Eye (tissue), 1 donor: ENCODE measurements at places on chromosomes 5 and 9.
A peak's percentile ranks its signal among the peaks of the same experiment; 100 is the strongest.

DNA sequence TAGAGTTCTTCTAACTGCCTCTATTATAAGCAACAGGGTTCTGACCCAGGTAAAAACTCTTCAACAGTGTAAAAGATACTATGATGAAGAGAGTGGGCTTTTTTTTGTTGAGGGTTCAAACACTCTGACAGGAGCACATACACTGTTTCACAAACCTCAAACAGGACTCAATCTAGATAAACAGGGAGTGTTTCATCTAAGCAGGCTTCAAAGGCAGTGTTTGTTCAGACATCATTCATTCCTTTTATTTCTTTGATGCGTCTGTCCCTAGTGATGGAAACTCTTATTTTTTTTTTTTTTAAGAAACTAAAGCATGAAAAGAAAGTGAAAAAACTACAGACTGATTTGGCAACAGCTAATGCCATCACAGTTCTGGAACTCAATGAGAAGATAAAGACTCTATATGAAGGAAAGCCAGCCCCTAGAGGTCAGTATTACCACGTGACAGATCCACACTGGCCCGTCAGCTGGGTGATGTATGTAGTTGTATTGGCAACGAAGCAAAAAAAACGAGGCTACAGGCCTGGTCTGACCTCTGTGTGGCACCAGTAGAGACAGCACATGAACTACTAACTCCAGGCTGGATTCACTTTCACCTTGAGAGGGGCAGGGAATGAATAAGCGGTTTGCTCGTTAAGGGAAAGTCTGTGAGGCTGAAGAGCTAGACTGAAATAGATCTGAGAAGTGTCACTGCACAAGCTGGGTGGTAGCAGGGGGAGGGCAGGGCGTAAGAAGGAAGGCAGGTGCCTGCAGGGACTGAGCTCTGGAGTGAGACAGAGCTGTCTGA lies 172.2 kb downstream of the CCDC192 start:
- DNase-seq, result peak; percentile 89

DNA sequence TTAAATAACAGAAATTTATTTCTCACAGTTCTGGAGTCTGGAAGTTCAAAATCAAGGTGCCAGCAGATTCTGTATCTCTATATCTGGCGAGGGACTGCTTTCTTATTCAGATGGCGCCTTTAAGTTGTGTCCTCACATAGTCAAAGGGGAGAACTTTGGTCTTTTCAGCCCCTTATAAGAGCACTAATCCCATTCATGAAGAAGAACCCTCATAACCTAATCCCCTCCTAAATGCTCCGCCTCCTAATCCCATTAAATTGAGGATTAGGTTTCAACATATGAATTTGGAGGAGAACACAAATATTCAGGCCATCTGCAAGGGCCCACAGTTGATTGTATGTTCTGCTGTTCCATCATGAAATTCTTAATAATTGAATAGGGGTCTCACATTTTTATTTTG lies 10.8 kb upstream of the CCDC152 start:
- DNase-seq, result no peak

DNA sequence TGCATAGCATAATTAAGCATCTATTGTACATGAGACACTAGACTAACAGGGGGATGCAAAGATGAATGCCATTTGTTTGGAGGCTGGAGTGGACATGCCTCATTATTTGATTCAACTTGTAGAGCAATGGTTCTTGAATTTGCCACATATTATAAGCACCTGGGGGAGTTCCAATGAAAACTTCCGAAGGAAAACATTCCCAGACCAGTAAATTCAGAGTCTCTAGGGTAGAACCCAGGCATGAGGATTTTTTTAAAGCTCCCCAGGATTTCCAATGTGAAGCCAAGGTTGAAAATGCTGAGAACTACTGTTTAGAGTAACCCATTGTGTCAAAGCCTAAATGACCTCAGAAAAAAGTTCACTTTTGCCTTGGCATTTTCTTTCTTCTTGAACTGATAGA lies 93.9 kb upstream of the ITGA1 start:
- no peak for DNase-seq

DNA sequence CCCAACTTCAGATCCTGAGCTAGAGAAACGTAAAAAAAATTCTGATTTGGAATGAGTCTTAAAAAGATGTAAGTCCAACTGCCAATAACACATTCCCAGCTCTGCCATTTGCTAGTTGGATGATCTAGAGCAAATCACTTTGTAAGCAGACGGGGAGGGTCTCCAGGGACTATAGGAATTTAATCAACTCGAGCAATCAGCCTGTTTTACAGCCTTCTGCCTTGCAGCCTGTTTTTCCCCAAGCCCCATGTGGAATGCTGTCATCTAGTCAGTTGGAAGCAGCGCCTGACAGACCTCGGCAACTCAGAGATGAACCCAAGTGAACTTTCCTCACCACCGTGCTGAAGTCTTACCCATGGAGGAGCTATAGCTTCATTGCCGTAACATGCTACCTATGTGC lies 34.8 kb upstream of the HRH2 start:
- DNase-seq, result peak; percentile 38

- no peak for DNase-seq
Observed at GRCh38 chr5:122844136-122844909, 1.1 kb upstream of the SNX24 start.

GRCh38 chr9:87223392-87224246 lies 274.0 kb upstream of the DAPK1 start:
- DNase-seq, result no peak

GRCh38 chr9:136860933-136861873 lies 4.9 kb downstream of the EDF1 start:
- no peak for DNase-seq

DNA sequence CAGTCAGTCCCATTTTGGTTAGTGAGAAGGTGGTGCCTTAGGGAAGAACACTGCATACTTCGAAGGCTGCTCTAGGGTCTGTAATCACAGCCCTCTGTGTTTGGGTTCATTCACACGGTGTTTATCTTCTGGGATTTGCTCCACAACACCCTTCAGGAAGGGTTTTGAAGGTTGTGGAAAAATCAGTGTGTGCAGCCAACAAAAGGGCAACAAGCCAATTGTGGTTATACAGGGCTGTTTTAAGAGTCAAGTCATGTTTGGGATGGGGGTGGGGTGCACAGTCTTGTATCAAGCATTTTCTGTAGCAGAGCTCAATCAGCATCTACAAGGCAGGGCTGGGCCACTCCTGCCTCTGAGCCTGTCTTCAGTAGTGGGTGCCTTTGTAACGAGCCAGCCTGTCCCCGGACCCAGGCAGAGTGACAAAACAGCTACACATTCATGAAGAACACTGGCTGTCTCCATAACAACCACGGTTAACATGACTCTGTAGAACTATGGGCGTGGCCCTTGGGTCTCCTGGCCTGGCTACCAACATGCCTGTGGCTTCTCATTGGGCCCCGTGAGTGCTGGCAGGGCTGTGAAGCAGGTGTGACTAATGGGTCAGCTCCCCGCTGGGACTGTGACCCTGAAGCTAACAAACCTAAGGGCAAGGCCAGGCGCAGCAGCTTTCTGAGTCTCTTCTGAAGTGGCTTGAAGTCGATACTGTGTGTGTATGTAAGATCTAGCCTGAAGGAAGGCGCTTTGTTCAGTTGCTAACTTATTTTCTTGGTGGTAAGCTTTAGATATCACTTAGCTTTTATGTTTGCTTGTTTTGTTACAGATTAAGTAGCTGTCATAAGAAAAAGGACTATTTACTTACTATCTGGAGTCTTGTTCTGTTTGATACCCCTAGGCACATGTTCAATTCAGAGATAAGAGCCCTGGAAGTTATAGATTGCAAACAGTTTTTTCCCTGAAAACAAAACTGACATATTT lies 27.9 kb upstream of the GOLM1 start:
- peak; percentile 94 for DNase-seq

DNA sequence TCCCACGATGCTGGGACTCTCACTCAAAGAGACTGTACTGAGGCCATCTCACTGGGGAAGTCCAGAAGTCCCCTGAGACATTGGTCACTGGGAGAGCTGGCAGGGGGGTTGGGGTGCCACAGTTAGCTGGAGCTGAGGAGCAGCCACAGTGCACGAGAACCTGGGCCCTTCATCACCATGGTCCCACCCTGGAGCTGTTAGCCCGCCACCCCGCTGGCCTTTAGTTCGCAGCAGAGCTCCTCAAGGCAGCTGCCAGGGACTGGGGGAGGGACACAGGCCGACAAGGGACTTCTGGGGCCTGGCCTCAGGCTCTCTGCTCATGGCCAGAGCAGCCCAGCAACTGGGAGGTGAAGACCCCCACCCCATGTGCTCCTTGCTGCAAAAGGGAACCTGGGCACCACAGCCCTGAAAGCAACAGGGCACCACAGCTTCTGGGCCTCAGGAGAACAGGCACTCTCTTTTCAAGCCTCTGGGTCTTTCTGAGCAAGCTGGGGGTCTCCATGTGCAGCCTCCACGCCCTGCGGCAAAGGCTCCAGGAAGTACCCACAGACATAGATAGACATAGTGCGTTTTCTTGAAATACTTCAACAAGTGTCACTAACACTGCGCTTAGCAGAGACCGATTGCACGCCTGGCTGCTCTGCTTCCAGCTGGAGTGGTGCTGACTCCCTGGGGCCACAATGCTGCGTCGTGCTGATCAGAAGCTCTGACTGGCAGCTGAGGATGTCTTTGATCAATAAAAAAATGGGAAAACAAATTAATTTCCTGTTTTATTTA lies 46.0 kb downstream of the VAV2 start:
- no peak for DNase-seq

DNA sequence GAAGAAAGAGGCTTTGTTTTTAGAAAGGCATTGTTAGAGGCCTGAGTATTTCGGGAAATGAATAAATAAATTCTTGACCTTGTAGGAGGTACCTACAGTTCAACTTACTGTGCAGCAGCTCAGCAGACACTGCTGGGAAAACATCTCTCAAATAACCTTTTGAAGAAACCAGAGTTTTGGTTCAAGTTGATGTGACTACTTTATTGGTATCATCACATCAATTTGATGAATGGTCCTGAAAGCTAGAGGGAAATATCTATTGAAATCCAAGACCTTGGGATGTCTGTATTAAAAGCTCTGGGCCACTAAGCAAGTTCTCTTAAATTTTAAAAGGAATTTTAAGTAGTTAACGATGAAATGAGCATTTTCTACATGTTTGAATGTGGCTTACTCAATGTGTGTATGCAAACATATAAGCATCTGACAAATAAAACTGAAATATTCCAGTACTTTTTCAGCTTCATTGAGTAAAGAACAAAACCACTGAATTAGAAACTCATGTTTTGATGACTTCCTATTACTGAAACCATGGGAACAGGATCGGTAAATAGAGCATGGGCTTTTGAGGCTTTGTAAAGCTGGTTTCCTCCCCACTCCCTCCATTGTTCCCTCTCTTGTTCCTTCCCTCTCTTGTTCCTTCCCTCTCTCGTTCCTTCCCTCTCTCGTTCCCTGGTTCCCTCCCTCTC lies 36.7 kb downstream of the SLC27A6 start:
- peak; percentile 46 for DNase-seq

DNA sequence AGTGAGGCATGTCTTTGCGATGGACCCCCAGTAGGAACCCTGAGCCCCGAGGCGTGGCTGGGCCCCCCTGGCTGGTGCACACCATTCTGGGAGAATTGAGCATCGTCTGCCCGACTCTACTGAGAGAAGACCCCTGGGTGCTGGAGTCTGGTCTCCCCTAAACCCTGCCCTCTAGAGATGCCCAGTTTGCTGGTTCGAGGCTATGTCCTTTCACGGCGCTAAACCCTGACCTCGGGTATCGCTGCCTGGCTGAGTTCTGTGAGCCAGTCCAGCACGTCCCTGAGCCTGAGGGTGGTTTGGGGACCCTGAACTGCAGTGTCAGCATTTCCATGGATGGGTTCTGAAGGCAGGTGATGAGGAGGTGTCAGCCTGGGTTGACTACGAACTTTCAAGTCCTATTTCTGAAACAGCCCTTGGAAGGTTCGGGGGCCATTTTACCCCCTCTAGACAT lies 128.8 kb downstream of the RXRA start:
- no peak for DNase-seq

DNA sequence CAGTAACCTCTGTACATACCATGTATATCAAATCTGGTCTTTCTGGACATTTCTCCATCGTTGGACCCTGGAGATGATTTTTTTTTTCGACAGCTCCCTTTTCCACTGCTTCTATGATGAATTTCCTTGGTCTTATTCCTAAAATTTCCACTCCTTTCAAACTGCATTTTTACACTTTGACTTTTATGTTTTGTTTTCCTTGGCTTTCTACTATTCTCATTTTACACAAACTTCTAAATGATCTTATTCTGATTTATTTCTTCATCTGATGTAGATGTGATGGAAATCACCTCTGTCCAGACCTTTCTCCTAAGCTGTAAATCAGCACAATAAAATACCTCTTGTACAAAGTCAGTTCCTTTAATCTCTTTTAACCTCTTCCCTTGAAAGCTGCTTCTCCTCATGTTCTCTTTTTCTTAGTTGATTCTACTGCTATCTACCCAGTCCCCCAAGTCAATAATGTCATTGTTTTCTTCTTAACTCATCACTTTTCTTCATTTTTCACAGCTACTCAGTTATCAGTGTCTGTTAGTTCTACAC lies 48.7 kb upstream of the TUSC1 start:
- DNase-seq, result no peak

DNA sequence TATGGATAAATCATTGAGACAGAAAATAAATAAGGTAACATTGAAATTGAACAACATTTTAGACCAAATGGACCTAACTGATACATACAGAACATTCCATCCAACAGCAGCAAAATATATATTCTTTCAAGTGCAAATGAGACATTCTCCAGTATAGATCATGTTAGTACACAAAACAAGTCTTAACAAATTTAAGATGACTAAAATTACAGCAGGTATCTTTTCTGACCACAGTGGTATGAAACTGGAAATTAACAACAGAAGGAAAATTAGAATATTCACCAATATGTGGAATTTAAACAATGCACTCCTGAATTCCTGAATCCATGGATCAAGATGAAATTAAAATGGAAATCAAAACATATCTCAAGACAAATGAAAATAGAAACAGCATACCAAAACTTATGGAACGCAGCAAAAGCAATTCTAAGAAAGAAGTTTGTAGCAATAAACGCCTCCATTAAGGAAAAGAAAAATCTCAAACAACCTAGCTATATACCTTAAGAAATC lies 115.6 kb downstream of the ADAMTS12 start:
- DNase-seq, result no peak

DNA sequence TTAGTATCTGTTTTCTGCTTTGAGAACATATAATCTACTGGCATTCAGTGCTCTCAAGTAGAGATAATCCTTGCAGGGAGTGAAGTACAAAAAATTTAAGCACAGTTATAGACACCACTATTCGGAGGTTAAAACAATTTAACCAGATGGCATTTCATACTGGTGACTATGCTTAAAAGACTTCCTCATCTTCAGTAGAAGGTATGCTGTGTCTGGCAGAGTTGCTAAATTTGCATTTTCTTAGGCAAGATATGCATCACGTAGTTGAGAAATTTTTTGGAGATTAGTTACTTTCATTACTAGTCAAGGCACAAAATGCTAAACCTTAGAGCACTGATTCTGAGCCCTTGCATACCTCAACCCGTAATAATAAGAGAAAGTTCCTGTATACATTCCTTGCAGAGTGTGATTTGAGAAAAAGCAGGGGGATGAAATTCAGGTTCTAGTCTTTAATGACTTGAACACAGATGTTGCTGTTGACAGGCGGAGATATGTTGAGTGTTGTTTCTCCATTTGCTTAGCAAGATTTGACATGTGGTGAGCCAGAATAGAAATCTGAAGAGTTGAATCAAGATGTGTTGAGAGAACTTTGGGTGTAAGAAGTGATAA lies 70.8 kb upstream of the STARD4 start:
- no peak for DNase-seq
